ENCODE measurements at places on chromosomes 1 and 21. TPM values are rescaled to one million over a fixed set of nuclear protein-coding genes. Genes with fewer than 3 reads are reported as not detected.

Gene BMP8A
- total RNA-seq, result 0.23 TPM

Gene OR2L8
- total RNA-seq, result not detected

Gene MXRA8
- 0.20 TPM for total RNA-seq

Gene CSF3R
- not detected for total RNA-seq
